ENCODE measurements at places on chromosomes 13 and 19.
A peak's percentile ranks its signal among the peaks of the same experiment; 100 is the strongest.

GRCh38 chr13:112434032-112434431, 57.9 kb downstream of the SPACA7 start:
- no peak for DNase-seq

DNA sequence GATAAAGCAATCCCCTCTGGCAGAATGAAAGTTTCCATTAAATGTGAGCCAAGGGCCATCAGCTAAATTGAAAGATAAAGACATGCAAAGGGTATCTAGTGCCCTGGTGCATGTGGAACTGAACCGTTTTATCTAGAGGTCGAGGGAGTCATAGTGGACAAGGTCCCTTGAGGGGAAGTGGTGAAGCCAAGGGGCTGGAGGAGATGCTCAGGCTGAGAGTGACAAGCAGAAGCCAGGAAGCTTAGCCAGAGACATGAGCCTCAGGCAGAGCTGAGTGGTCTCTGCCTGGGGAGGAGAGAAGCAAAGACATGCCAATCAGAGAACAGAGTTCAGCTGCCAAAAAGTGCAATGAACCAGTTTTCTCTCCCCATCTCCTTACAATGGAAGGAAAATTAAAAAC, 68.1 kb upstream of the SLC10A2 start:
- DNase-seq, result no peak

DNA sequence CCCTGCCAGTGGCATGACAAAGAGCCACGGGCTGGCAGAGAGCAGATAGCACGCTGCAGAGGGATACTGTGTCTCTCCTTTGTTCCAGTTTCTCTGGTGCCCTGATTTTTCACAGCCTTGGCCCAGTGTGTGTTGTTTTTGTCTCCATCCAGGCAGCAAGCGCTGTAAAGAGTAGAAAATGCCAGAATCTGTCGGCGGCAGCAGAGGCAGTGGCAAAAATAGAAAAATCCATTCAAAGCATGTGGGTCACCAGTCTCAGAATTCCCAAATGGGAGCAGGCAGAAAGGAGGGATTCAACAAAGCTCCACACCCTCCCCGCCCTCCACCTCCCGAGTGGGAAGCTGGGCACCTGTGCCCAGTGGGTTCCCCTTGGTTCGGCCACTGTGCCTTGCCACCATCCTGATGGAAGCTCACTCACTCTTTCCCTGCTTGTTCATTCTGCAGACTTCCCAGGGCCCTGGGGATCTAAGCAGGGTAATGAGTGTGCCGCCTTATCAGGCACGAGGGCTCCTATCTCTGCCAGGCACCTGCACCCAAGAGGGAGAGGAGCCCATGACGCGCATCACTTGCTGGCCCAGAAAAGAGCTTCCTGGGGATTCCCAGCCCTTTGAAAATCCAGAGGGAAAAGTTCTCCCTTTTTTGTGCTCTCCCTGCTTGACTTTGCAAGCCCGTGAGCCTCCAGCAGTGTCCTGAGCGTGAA, 416.9 kb downstream of the IRS2 start:
- DNase-seq, result no peak

- DNase-seq, result peak; percentile 77
These were observed at the start of gene ZNF792 for GRCh38 chr19:34963573-34964406. ZNF792 (minus strand) TSS chr19:34964229; CDS start chr19:34963662, 567 bp downstream.

DNA sequence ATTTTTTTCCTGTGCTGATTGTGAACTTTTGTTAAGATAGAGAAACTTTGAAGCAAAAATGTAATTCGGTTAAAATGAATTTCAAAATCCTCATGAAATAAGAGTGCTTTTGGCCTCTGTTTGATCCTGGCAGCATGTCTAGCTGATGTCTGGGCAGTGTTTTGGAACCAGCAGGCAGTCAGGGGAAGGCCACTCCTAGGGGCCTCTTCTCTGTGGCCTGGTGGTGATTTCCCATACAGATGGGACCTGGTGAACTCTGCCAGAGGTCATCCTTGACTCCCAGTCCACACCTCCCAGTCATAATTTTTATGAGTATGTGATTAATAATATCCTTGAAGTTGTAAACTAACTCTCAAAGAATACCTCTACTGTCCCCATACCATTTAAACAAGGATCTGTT, 226.6 kb downstream of the PCCA start:
- no peak for DNase-seq

DNA sequence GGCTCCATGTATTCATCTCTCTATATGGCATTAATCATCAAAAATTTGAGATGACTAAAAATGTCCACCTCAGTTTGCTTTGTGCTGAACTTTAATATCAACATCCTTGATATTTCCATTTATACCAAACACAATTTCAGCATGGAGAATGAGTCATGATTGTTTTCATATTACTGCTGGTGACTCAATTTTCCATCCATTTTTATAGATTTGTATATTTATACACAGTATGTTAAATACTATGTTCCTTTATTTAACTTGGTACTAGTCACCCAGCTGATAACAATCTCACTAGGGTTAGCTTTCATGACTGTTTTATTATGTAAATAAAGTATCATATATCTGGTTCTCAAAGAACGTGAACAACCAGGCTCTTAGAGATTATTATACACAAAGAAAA, 1255.1 kb downstream of the SLITRK1 start:
- no peak for DNase-seq

GRCh38 chr13:50378509-50379044, 363.3 kb downstream of the KCNRG start:
- DNase-seq, result no peak

- no peak for DNase-seq
These were observed 177.2 kb downstream of the POU4F1 start for GRCh38 chr13:78426183-78426582.

GRCh38 chr19:31096062-31096830, 253.0 kb downstream of the TSHZ3 start:
- DNase-seq, result no peak

DNA sequence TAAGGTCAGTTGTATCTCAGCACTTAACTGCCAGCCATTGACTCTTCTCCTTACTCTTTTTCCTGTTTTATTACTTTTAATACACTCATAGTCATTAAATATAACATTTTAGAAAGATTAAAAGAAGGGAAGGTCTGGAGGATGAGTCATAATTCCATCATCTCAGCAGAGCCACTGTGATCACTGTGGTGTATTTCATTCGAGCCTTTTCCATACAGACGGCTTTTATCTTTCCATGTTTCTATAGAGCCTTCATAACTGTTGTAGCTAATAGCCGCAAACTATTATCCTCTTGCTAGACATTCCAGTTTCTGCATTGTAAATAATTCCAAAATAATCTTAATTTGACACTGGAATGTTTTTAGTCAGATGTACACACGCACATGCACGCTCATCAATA, 4.7 kb upstream of the FLT1 start:
- DNase-seq, result no peak

DNA sequence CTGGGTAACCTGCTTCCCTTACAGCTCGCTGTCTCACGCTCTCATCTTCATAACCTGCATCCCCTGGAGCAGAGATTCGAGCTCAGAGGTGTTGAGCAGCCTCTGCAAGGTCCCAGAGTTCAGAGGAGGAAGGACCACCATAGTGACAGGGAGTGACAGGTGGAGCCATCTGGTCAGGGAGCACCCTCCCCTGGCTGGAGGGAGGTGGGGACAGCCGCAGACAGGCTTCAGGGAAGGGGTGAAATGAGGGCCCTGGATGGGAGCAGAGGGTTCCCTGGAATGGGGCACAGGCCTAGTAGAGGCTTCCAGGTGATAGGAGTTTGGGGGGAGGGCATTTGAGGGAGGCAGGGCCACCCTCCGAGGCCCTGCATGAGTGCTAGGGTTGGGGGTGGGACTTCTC, 82.1 kb downstream of the ZNF429 start:
- no peak for DNase-seq

- DNase-seq, result no peak
These were observed 13.2 kb upstream of the AKAP11 start for GRCh38 chr13:42258747-42259146.

DNA sequence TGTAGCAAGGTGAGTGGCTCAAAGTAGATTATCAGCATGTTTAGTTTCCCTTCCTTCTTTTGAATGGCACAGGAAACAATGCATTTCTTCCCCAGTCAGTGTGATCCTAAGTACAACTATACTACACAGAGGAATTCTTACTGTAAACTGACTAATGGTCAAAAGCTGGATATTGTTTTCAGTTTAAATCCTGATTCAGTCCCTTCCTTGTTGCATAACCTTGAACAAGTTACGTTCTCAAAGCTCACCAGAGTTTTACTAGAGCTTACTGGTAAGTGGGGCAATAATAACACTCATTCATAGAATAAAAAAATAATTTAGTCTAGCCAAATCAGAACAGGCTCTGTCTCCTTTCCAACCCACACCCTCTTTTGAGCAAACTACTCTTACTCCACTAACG, 180.1 kb downstream of the POSTN start:
- no peak for DNase-seq

DNA sequence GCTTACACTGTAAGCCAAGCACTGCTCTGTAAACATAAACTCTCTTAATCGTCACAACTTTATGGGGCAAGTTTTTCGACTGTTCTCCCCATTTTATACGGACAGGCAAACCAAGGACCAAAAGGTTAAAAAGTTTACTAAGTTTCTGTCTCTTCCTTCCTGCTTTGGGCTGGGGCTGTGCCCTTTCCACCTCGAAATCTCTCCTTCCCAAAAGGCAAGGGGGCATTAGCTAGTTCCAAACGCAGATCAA, 2.2 kb downstream of the JUND start:
- no peak for DNase-seq
